ENCODE measurements at places on chromosomes 16 and 17.

DNA sequence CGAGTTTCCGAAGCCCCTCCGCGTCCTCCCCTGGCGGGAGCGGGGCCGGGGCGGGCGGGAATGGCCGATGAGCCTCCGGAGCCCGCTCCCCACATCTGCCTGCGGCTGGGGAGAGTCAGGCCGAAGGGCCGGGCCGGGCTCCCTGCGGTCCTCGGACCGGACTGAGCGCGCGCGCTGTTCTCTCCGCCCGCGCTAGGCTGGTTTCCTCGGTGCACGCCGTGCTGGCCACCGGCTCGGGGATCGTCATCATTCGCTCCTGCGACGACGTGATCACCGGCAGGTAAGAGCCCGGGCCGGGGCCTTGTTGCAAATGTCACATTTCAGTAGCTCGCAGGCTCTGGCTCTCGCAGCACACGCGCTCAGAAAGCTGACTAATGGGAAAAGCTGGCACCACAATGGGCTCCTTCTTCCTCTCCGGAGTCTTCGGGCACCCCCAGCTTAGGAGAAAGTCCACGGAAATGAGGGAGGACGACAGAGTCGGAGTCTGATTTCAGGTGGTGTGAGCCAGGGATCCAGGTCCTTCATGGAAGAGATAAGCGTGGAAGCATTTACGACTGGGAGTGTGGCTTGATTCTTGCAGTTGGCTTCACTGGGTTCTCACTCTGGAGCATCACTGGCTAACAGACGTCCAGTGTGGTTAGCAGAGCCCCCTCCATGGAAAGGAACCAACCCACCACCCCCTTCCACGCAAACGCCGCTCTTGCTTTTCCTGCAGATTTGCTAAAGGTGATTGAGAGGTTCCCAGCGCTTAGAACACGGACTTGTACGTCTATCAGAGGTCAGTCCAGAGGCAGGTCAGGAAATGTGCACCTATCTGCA is 715 bp downstream of the TLCD3A start:
- no peak for DNase-seq

- DNase-seq = no peak
Measured at GRCh38 chr16:86681031-86681756, 102.8 kb downstream of the FOXL1 start.

- DNase-seq = no peak
Measured at GRCh38 chr17:58207451-58207850, 11.6 kb downstream of the MKS1 start.

DNA sequence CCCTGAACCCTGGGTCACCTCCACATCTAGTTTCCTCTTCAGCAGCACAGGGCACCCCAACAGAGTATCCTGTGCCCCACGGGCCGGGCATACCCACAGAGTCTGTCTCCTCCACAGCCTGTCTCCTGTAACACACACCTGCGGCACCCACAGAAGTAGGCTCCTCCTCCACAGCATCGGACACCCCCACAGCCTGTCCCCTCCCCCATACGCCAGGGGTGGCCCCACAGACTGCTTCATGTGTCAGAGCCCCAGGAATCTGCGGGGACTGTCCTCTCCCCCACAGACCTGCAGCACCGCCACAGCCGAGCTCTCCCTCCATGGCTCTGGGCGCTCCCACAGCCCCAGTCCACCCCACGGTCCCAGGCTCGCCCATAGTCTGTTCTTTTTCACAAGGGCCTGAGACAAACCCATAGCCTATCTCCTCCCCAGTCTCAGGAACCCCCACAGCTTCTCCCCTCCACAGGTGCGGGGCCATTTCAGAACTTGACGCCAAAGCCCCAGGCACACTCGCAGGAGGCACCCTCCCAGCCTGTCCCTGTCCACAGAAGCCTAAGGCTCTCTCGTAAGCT is 1.4 kb downstream of the KIAA0753 start:
- DNase-seq = no peak

DNA sequence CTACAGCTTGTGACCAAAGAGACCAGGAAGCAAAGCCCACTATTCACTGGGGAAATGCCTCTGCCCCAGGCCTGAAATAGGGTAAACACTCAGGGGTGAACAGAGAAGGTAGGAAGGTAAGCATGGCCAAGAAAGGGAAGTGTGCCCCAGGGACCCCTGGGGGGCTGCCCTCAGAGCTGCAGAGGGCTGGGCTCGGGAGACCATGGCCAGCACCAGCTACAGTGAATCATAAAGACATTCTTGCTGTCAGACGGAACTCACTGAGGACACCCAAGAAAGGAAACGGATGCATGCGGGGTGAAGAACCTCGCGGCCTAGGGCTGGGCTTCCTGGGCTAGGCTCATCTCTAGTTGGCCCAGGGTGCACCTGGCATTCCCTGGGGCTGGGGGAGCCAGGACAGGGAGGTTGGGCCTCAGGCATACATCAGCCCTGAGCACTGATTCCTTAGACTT is 9.6 kb downstream of the HIC1 start:
- DNase-seq = no peak

- no peak for DNase-seq
Measured at GRCh38 chr16:81796583-81797346, 17.7 kb downstream of the PLCG2 start.

DNA sequence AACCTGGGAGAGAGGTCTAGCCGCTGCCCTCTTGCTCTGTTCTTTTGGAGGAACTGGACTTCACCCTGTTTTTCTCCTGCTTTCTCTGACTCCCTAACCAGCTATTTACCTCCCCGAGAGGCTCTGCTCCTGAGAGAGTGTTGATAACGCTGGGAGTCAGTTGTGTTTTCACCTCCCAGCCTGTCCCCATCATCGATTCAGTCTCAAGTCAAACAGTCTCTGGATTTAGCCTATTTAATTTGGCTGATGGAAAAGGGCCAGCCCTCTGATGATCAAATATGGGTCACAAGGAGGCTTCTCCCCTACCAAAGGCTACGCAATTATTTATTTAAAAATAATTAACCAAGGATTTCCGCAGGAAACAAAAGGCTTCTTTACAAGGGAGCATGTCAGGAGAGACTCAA is 31.8 kb downstream of the HNF1B start:
- DNase-seq = no peak

DNA sequence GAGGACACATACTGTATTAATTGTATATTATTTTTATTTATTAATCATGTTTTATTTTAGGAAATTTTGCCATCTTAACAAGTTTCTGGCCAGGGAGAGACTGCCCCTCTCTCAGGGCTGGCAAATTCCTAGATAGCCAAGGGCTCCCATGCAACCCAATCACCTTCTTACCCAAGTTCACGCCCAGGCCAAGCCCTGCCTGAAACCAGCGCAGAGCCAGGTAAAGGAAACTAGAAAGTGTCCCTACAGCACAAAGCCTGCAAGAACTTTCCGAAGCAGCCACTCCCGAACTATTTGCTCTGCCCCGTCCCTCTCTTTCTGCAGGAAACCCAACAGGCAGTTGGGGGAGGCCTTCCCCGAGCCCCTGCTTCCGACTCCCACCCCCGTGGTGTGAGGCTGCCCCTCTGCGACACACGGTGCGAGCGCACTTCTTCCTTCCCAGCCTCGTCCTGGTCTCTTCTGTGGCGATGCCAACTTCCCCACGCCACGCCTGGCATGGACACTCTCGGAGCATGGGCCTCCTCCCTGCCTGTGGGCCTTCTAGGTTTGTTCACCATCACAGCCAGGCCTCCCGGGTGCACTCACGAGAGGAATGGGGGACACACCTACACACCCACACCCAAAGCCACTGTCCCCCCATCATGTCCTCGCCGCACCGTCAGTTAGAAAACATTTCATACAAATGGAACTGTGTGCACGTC is 100.4 kb downstream of the ZNF778 start:
- DNase-seq = no peak

- no peak for DNase-seq
Measured at GRCh38 chr16:1040346-1040745, 32.2 kb upstream of the SSTR5 start.

DNA sequence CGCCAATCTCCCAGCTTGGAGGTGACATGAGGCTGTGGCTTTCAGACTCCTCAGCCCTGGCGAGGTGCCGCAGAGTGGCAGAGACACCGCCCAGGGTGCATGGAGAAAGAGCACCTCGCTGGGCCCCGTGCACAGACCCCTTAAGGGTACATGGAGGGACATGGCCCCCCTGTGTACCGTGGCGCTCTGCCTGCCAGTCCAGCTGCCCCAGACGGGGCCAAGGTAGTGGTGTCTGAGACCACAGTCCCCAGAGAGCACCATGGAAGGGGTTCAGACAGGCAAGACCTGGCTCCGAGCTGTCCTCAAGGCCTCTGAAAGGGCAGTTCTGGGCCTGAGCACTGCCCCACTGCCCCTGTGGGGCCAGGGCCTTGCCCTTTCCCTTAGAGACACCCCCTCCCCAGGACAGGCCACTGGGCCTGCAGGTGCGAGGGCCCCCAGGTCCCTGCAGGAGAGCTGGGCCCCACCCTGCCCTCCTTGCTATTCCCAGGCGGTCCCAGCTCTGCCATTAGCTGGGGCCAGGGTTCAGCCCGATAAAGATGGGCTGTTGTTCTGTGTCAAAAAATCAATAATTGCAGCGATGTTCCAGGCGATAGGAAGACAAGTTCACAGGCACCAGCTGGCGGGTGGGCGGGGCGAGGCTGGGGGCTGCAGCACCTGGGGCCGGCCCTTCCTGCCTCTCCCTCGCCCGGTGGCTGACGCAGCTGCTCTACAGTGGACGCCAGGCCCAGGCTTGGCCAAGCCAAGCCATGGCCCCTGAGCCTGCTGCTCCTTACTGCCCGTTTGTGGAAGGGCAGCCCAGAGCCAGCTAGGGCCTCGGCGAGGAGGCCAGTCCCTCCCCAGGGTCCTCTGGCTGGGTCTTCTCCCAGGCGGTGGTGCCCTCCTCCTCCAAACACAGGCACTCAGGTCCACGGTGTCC is 51.7 kb downstream of the ZFPM1 start:
- no peak for DNase-seq

DNA sequence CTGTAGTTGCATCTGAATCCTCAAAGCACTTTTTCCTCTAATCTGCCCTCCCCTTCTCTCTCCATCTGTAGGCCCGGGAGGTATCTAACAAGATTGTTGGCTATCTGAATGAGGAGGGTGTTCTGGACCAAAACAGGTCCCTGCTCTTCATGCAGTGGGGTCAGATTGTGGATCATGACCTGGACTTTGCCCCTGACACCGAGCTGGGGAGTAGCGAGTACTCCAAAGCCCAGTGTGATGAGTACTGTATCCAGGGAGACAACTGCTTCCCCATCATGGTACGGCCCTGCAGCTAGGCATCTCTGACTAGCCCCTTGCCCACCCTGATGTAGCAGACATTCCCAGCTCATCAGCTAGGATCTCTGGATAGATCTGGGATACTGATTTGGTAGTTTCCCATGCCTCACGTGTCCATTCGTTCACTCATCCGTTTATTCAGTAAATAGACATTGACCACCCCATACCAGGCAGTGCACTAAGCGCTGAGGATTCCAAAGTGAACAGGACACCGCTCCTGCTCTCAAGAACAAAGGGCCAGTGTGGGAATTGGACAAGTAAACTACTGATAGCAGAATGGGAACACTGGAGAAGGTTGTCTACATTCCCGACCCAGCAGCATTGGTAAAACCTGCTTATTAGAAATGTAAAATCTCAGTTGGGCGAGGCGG is 12.1 kb downstream of the LPO start:
- DNase-seq = no peak

- no peak for DNase-seq
Measured at GRCh38 chr16:81275064-81275532, 36.6 kb downstream of the BCO1 start.

GRCh38 chr17:63686138-63686685 is 13.7 kb downstream of the LIMD2 start:
- no peak for DNase-seq

DNA sequence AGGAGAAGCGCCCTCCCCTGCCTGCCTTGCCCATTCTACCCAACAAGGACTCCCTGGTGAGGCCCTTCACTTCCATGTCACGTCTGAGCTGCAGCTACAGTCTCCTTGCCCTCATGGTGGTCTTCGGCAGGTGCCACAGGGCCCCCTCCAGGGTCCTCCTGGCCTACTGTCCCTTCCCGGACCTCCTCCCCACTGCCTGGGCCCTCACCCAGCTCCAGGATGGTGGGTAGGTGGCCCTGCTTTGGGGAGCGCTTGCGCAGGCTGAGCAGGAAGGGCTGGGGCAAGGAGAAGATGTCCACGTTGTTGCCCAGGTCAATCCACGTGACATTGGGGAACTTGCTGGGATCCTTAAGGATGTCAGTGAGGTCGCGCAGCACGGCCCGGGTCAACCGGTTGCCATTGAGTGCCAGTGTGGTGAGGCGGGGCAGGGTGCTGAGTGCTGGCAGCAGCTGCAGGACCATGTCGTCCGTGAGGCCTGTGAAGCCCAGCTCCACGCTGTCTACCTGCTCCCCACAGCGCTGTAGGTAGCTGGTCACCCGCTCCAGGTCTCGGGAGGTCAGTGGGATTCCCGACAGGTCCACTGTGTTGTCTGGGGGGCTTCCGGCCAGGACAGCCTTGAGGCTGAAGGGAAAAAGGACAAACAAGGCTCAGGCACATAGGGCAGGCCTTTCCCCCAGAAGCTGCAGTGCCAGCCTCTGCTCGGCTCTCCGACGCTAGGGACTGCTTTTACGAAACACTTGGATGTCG is 28.3 kb downstream of the TRPV2 start:
- DNase-seq = no peak

GRCh38 chr17:74810699-74811485 is 34.7 kb upstream of the NAT9 start:
- no peak for DNase-seq

GRCh38 chr17:37841232-37841631 is 83.0 kb upstream of the TBC1D3K start:
- no peak for DNase-seq

GRCh38 chr16:65059406-65059980 is 62.4 kb downstream of the CDH11 start:
- DNase-seq = no peak

GRCh38 chr17:68775969-68776368 is 174.8 kb upstream of the FAM20A start:
- no peak for DNase-seq

DNA sequence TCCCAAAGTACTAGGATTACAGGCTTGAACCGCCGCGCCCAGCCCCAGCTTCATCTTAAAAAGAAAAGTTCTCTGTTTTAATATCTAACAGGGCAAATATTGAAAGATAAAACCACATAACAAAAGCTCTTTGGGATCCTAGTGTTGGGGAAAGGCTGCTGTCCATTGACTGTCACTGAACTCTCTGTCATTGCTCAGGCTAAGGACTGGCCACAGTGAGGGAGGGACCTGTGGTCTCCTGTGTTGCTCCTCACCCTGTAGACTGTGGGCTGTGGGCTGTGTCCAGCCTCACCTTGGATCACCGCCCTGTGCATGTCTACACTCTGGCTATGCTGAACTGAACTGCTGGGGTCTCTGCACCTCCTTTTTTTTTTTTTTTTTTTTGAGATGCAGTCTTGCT is 11.3 kb upstream of the PYDC1 start:
- DNase-seq = no peak

Measured in T-cell (primary cell).